ENCODE measurements at places on chromosomes 3 and 15. TPM values are rescaled to one million over a fixed set of nuclear protein-coding genes. Genes with fewer than 3 reads are reported as not detected.

Gene CCDC9B
- 36.0 TPM for total RNA-seq

Gene ESYT3
- total RNA-seq = 0.44 TPM

Gene LRRIQ4
- not detected for total RNA-seq

Gene RHO
- total RNA-seq = not detected

Gene ACSBG1
- not detected for total RNA-seq

Gene ZNF80
- total RNA-seq = not detected

Gene CHRNA7
- total RNA-seq = 0.23 TPM

Gene NOX5
- total RNA-seq = 1.4 TPM

Gene NKIRAS1
- total RNA-seq = 9.7 TPM

Gene TMEM212
- total RNA-seq = not detected

Gene SCAANT1
- total RNA-seq = not detected

Gene LRRC31
- not detected for total RNA-seq

Gene RTP3
- total RNA-seq = not detected

Gene STAC
- 1.2 TPM for total RNA-seq

Gene PLCH1
- total RNA-seq = 0.12 TPM

Gene THRB
- total RNA-seq = 4.2 TPM

Gene ZMYND10
- 0.68 TPM for total RNA-seq

Gene CD80
- not detected for total RNA-seq

Gene RAB6B
- total RNA-seq = 1.1 TPM

Gene KCNMB2
- total RNA-seq = not detected
